ENCODE measurements at places on chromosomes 6 and 20. TPM values are rescaled to one million over a fixed set of nuclear protein-coding genes. Genes with fewer than 3 reads are reported as not detected.

DNA sequence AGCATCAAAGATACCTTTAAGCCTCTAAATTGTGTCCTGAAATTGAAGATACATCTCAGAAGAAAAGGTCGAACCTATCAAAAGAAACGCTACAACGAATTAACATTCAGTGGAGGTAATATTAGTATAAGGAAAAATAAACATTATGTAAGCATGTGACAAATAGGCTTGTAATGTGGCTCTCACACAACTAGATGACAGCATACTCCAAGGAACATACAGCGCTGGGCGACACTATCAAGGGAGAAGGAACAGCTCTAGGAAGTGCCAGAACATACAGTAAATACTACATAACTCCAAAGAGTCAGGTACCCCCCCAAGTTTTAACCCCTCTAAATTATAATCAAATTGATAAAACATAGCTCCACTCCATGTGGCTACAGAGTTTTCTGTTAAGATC is 103.5 kb downstream of the LAMP5 start:
- DNase-seq, result no peak

DNA sequence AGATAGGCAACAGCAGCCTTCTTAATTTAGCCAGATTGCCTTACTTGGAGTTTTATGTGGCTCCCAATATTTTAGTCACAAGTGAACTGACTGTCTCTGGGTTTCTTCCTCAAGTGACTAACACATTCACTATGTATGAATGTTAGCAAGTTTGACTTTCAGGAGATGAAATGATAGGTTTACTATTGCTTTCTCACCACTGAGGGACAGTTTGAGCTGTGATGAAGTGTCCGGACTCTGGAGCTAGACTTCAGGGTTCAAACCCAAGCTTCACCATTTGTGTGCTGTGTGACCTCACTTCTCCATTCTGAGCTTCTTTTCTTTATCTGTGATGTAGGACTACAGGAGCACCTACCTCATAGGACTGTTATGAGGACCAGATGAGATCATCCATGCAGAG is 8.2 kb downstream of the DHX35 start:
- no peak for DNase-seq

VGLL2 gene
- total RNA-seq, result not detected

FOXF2 gene
- total RNA-seq, result not detected

DNA sequence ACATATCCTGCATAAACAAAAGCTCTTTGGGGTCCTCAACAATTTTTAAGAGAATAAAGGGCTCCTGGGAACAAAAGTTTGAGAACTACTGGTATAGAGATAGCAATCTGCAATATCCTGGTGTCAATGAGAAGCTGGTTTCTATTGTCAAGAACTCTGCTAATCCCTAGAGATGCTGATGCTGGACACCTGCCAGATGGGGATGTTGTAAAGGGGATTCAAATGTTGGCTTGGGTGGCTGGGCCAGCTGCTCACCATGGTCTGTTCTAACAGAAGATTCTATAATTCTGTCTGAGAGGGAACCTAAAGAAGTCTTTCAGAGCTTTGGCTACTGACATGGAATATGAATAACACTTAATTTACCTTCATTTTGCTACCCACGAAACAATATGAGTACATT is 137.8 kb downstream of the BTBD9 start:
- no peak for DNase-seq

CNR1 gene
- not detected for total RNA-seq

MUCL3 gene
- not detected for total RNA-seq

DNA sequence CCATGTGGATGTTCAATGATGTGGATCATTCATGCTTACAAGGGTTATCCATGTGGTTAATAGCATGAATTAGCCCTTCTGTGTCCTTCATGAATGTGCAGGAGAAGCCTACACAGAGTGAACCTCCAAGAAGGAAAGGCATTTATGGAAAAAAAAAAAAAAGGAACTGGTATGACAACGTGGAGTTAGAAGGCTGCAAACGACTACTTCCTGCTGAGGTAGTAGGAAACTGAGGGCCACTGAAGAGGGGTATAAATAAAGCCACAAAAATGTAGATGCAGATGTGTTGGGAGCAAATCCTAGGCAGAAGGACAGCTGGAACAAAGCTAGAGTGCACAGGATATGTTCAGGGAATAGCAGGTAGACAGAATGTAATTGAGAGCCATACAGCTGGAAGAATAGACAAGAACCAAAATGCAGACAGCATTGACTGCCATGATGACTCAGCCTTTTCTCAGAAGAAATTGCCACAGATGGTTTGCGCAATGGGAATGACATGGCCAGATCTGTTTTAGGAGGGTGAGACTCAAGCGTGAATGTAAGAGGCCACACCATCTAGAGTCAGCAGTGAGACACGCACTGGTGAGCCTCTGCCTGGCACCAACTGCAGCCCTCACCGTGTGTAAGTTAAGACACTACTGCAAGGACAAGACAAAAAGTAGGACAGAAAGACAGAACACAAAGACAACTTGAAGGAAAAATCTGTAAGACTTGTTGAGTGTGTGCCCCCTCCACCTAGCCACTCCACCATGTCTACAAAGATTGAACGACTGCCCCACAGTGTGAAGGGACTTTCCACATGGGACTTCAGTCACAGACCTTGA is 79.8 kb downstream of the KIF13A start:
- DNase-seq, result peak; percentile 45

DNA sequence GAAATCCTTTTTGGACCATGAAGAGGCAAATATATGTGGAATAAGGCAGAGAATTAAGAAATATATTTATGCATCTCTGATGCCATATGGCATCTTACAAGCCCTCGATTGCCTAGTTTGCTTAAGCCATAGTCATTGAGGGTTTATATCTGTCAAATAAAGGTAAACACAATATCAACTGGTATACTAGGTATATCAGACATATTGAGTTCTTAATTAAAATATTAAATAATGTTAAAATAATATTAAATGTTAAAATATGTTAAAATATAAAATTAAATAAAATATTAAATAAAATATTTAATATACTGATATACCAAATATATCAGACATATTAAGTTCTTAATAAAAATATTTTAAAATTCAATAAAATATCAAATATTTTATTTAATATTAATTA is 567.4 kb upstream of the PTCHD4 start:
- DNase-seq, result no peak

LY86 gene
- total RNA-seq, result 0.24 TPM

DNA sequence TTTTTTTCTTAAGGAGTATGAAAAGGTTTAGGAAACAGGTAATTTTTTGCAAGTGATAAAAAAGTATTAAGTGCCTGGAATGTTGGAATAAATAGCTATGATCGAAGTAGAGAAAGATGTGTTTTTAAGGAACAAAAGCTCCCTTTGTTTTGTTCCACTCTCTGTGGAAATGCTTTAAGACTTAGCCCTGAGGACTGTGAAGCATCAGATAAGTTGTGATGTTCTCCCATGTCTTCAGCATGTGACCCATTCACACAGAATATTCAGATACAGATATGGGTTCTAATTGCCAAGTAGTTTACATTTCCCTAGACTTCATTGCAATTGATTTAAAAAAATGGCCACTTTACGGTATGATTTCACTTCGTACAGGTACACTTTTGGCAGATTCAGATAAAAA is 80.6 kb downstream of the KCNQ5 start:
- DNase-seq, result no peak

DNA sequence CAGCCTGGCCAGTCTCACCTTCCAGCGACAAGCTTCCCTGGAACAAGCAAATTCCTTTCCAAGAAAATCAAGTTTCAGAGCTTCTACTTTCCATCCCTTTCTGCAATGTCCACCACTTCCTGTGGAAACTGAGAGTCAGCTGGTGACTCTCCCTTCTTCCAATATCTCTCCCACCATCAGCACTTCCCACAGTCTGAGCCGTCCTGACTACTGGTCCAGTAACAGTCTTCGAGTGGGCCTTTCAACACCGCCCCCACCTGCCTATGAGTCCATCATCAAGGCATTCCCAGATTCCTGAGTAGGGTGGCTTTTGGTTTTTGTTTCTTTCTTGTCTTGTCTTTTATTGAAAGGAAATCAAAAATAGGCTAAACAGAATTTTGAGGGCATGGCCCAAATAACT is 24.3 kb downstream of the MYCT1 start:
- no peak for DNase-seq

EFCAB8 gene
- total RNA-seq, result 0.24 TPM

ARHGAP40 gene
- not detected for total RNA-seq

DNA sequence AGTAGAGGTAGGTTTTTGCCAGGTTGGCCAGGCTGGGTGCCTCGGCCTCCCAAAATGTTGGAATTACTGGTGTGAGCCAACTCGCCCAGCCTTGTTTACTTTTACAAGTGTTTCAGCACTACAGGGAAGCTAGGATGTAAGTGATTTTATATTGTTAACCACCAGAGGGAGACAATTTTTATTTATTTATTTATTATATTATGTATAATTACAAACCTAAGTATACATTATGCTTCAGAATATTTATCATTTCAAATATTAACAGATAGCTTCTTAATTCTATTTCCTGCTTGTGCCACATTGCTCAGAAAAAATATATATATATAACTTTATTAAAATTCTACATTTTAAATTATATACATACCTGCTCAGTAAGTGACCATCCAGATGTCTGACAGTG is 9.8 kb downstream of the MMUT start:
- no peak for DNase-seq

DNA sequence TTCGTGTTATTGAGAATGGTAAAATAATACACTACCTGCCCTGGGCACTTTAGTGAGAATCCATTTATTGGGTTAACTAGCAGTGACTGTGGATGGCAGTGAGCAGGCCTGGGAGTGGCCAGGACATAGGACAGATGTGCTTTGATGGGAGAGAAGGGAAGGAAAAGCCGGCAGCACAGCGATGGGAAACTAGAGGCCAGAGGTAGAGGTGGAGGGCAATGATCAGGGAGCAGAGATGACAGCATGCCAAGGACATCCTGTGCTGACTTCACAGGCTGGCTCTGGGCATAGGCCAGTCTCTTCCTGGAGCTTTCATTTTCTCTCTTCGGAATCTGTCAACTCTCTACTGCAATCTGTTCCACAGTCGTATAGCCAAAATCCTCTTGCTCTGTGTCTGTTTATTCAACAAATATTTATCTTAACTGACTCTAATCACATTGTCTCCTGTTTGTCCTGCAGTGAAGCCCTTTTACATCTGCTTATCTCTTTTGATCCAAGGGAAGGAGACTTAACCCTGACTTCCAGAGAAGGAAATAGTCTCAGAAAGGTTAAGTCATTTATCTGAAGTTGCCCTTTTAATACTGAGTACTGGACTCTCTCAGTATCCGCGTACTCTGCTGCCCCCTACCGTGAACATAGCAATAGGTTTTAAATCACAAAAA is 18.4 kb upstream of the MMP24 start:
- DNase-seq, result peak; percentile 83

- peak; percentile 61 for DNase-seq
Measured at GRCh38 chr6:73451223-73452106, 632 bp downstream of the CGAS start.

DNA sequence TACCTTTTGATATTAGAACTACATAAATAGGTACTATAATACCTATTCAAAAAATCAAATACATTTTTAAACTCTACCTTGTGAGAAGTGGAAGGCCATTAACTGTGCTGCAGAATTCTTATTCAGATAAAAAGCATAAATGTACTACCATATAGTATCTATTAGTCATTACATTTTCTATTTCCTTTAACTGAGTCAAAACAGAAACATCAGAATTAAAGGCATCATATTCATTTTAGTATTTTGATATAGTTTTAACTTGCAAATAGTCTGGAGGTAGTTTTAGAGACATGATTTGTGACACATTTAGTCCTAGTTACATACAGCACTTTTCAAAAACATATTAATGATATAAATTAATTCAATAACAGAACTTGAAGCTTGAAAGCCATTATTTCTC is 39.9 kb upstream of the TAB2 start:
- DNase-seq, result no peak

GRCh38 chr6:126614642-126615504 is 275.0 kb downstream of the CENPW start:
- no peak for DNase-seq

- DNase-seq, result no peak
Measured at GRCh38 chr6:45637611-45638257, 260.0 kb upstream of the SUPT3H start.

- no peak for DNase-seq
Measured at GRCh38 chr6:17884498-17885478, 102.6 kb downstream of the KIF13A start.

ADGB gene
- not detected for total RNA-seq

RPS21 gene
- total RNA-seq, result 2,488 TPM

DNA sequence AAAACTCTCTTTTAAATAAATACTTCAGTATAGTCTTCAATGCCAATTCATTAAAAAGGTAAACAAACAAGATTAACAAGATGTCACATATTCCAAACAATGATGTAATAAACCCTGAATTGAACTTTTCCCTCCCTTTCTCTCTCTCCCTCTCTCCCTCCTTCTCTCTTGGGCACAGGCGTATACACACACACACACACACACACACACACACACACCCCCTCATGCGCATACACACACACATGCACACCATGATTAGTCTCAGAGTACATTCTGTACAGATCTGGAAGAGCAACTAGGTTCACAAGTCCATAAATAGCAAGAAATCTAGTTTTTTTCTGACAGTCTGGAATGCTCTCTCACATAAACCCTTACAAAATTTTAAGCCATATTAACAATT is 128.3 kb downstream of the DST start:
- DNase-seq, result no peak

Data from activated CD4-positive, alpha-beta memory T cell treated with anti-CD3 and anti-CD28 coated beads for 36 hours (primary cell).